ENCODE measurements at places on chromosomes 5 and 9. TPM values are rescaled to one million over a fixed set of nuclear protein-coding genes. Genes with fewer than 3 reads are reported as not detected.

Gene PCDHA3
- 0.73 TPM for total RNA-seq

Gene IL5
- total RNA-seq = not detected

DNA sequence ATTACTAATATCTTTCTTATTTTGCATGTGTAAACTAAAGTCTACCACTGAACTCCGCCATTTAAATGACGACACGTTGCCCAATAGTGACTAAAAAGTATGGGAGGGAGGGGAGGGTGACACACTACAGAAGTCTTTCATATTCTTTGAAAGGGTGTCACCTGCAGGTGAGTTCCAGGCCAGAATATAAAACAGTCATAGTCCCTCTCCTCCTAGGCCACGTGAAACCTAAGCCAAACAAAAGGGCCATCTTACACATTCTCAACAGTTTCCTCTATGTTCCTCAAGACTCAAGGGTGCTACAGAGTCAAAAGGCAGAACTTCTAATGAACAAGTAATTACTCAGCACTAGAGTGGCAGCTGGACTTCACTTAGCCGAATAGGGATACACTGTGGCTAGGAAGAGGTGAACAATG is 6.4 kb downstream of the CEMIP2 start:
- no peak for DNase-seq

DNA sequence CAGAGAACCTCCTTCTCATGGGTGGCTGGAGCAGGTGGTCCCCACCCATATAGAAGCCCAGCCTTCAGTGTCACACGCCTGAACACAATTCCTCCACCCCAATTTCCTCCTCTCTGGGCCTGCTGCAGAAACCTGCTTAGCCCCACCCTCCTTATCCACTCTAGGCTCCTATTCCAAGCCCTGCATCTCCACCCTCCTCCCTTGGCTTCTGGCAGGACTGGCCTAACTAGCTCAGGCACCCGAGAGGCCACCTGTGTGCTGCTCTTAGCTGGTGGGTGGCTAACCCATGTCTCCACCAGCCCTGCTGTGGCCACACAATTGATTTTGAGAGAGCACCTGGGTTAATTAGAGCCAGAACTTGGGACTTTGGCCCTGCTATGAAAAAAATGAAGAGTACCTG is 77.3 kb upstream of the ATP10B start:
- DNase-seq = no peak

DNA sequence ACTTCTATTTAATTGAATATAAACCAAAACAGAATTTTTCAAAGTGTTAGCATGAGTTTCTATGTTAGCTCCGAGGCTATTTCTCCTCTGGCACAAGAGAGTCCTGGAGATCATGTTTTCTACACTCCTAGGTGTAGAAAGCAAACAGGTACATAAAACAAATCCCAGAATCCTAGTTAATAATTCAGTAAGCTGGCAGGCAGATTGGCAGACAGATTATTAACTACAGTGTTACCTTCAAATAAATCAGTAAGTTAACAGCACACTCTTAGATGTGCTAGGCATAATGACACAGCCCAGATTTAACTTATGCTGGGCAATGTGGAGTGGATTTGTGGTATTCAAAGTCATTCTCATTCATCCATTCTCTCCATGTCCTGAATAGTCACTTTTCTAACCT is 282.8 kb upstream of the RPS23 start:
- no peak for DNase-seq

Gene RGS7BP
- total RNA-seq = 1.6 TPM

GRCh38 chr5:120599576-120599975 is 135.5 kb downstream of the PRR16 start:
- DNase-seq = no peak

All from left lung (tissue), 14 donors.